Cardiac muscle cell (in vitro differentiated cells and primary cell): ENCODE measurements at places on chromosomes 1 and 21. TPM values are rescaled to one million over a fixed set of nuclear protein-coding genes. Genes with fewer than 3 reads are reported as not detected.

DNA sequence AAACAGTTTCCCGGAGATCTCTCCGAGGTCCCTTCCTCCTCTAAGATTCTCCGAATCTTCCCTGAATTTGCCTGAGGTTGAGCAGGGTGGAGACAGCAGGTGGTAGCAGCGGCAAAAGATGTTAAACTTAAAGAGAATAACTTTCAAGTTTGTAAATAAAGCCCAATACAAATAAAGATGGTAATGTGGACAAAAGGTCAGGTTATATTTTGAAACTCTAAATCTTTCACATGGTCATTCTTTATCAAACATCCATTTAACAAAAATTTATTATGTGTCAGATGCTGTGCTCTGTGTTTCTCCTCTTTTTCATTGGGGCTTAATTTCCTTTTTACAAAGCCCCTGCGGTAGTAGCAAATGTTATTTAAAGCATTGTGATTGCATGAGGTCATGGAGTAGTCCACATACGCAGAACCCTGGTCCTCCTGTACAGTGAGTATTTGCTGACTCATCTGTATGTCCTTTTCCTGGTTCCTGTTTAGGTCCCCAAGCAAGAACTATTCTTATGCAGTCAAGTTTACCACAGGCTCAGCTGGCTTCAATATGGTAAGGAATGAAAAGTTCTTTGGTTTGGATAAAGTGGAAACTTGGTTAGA, 119.2 kb downstream of the ITSN1 start:
- no peaks in the 10 kb centered on the region for H3K4me1 ChIP-seq
- peak; percentile 97 for DNase-seq
- H3K36me3 ChIP-seq = peaks cover 28% of the 10 kb centered on the region

GRCh38 chr1:54253480-54253879, 53.5 kb downstream of the MRPL37 start:
- no peaks in the 10 kb centered on the region for H3K27me3 ChIP-seq
- DNase-seq = no peak
- H3K4me3 ChIP-seq = no peak overlapping the region
- H3K4me1 ChIP-seq = no peaks in the 10 kb centered on the region

The S100A16 gene
- 110 and 120 TPM in 2 replicates for polyA plus RNA-seq

DNA sequence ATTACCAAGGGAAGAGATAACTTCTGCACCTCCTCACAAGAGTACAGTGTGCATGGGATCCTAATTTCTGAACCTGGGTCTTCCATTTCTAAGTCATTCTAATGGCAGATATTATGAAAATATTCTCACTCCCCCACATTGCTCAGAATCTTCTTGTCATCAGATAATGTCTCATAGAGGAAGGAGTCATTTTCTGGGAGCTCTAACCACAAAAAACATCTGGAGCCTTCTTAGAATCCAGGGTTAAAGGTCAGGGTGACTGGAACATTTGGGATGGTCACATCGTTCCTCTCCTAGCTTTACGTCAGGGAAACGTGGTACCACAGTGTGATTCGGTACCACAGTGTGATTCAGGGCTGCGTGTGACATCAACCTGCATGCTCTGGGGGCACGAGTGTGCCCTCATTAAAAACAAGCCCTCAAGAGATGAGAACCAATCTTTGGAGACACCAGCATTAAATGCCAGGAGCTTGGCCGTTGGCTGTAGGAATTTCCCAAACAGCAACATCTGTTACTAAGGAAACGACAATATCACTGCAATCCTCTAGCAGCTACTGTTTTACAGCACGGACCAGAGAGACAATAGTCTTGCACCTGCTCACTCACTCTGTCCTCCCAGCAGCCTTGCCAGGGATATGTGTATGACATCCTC, 179.1 kb downstream of the PSMG1 start:
- H3K36me3 ChIP-seq = no peaks in the 10 kb centered on the region
- no peaks in the 10 kb centered on the region for H3K27me3 ChIP-seq
- H3K27ac ChIP-seq = no peak overlapping the region
- peaks cover 27% of the 10 kb centered on the region for H3K4me1 ChIP-seq

The MAB21L3 gene
- 0.47 and 0.48 TPM in 2 replicates for polyA plus RNA-seq

- no peaks in the 10 kb centered on the region for H3K36me3 ChIP-seq
- peaks cover 10% of the 10 kb centered on the region for H3K27me3 ChIP-seq
- H3K4me3 ChIP-seq = no peak overlapping the region
- peaks cover 3% of the 10 kb centered on the region for H3K4me1 ChIP-seq
- peak; percentile 46 for DNase-seq
These were observed 27.3 kb downstream of the CDCP2 start for GRCh38 chr1:54125386-54126070.

The LRRC38 gene
- polyA plus RNA-seq = 0.42 TPM in 1 of 2 replicates, not detected in the other

DNA sequence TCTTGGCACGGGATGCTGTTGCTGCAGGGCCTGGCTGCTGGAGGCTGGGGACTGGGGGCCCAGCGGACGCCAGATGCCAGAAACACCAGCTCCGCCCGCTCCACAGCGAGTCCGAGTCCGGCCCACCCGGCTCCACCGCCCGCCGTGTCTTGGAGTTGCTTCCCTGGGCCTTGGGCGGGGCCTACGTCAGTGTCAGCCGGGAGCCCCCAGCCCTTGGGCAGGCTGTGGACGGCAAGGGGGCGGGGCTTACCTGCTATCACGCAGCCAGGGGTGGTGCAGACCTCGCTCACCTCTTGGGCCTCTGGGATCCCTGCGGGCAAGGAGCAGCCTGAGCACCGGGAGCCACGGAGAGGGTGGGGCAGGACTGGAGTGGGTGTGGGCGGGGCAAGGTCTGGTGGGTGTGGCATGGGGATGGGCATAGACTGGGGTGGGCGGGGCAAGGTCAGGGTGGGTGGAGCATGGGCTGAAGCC, 21.8 kb downstream of the MMEL1 start:
- H3K27ac ChIP-seq = no peak overlapping the region
- peak; percentile 12 for DNase-seq
- no peaks in the 10 kb centered on the region for H3K4me1 ChIP-seq
- H3K36me3 ChIP-seq = no peaks in the 10 kb centered on the region
- H3K27me3 ChIP-seq = no peaks in the 10 kb centered on the region
- no peak overlapping the region for H3K4me3 ChIP-seq

The OR2AK2 gene
- not detected in 2 replicates for polyA plus RNA-seq

DNA sequence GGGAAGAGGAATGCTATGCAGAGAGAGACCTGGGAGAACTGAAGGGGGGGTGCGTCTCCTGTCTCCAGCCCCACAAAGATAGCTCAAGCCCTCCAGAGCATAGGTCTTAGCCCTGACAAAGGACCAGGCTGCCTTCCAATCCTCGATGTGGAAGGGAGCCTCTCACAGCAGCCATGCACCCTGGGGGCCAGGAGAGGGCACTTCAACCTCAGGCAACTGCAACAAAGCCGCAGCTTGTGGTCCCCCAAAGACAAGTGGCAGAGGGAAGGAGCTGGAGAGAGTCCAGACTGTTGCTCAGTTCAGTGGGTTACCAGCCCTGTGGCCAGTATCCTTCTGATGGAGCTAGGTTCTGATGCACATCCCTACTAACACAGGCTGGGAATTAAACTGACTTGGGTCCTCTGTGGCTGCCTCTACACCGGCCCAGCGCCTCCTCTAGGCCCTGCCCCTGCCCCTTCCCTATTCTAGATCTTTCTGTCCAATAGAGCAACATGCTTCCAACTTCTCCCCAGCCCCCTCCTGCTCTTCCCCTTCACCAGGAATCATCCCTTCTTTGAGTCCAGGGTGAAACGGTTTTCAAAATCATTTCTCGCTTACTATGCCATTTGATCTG, 100.7 kb upstream of the SPATA6 start:
- H3K4me1 ChIP-seq = no peaks in the 10 kb centered on the region
- peak; percentile 84 for DNase-seq
- H3K36me3 ChIP-seq = no peaks in the 10 kb centered on the region
- no peak overlapping the region for H3K27ac ChIP-seq

The MYOG gene
- polyA plus RNA-seq = 0.62 TPM in 1 of 2 replicates, not detected in the other

The HFM1 gene
- polyA plus RNA-seq = 1.8 and 6.0 TPM in 2 replicates

GRCh38 chr1:178189814-178190213, 95.9 kb downstream of the RASAL2 start:
- no peak overlapping the region for H3K4me3 ChIP-seq
- DNase-seq = peak; percentile 50
- no peaks in the 10 kb centered on the region for H3K27me3 ChIP-seq
- no peaks in the 10 kb centered on the region for H3K36me3 ChIP-seq
- no peak overlapping the region for H3K27ac ChIP-seq

GRCh38 chr21:45515241-45516061, 26.8 kb downstream of the SLC19A1 start:
- H3K4me3 ChIP-seq = no peak overlapping the region
- H3K4me1 ChIP-seq = no peaks in the 10 kb centered on the region
- H3K27ac ChIP-seq = no peak overlapping the region
- DNase-seq = no peak

The NUP210L gene
- polyA plus RNA-seq = not detected in 2 replicates

DNA sequence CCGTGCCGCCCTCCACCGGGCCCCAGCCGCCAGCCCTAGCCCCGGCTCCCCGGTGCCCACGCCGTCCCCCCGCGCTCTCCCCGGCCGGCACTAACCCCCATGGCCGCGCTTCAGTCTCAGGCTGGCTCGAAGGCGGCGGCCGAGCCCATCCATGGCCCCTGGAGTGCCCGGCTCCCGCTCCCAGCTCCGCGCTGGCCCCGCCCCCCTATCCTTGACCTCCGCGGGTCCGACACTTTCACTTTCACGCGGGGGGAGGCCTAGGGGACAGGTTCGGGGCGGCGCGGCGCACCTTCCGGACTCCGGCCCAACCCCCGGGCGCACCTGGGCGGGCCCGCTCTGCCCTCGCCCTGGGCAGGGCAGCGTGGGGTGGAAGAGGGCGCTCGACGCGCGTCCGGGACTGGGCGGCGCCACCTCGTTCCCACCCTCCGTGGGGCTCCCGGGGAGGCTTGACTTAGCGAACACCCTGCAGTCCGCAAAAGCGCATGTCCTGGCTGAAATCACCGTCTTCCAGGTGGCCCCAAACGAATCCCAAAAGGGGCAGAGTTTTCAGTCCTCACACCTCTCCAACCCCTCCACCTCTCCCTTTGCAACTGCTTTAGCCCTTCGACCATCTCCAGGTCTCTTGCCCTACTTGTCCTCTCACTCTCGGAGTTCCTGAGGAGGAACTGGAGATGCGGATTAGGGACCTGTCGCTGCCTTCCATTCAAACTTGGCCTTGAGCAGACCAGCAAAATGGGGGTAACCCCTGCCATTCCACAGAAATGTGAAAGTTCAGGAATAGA, 3.9 kb upstream of the DENND2D start:
- H3K4me3 ChIP-seq = peak overlapping the region; percentile 30
- no peaks in the 10 kb centered on the region for H3K36me3 ChIP-seq
- no peaks in the 10 kb centered on the region for H3K4me1 ChIP-seq
- H3K27ac ChIP-seq = no peak overlapping the region

The FCGR2B gene
- polyA plus RNA-seq = not detected in 2 replicates

DNA sequence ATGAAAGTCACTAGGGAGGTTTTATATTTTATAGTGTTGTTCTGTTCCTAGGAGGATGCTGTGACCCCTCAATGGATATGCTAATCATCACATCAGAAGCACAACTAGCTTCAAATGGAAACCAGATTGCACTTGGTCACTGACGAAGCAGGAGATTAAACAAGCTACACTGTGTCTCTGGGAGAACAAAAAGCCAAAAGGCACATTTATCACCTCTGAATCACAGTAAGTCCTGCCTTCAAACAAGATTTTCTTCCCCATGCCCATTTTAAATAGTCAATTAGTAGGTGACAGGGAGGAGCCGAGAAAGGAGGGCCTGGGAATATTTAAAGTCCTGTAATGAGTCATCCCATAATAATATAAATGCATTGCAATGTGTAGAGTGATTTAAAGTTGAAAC, 38.1 kb downstream of the RGS2 start:
- H3K4me3 ChIP-seq = no peak overlapping the region
- no peaks in the 10 kb centered on the region for H3K27me3 ChIP-seq
- H3K36me3 ChIP-seq = no peaks in the 10 kb centered on the region
- no peaks in the 10 kb centered on the region for H3K4me1 ChIP-seq
- DNase-seq = no peak

GRCh38 chr1:53575141-53575954, 116.1 kb downstream of the DMRTB1 start:
- H3K27ac ChIP-seq = no peak overlapping the region
- no peaks in the 10 kb centered on the region for H3K27me3 ChIP-seq
- H3K4me3 ChIP-seq = no peak overlapping the region
- no peak for DNase-seq
- H3K4me1 ChIP-seq = peaks cover 8% of the 10 kb centered on the region

DNA sequence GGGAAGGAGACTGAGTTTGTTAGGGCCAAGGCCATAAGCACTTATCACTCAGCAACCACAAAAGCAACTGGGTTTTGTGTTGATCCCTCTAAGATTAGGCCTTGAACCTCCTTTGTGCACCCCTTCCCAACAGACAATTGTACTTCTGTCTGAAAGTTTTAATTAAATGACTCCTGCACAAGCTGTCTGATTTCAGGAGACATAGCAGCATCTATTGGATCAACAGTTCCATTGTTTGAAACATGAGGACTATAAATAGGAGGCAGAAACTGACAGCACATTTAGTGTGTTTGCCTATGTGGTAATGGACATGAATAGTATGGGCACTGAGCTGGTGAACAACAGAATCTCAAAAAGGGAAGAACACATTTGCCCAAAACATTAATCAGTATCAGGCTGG, 167.3 kb upstream of the KCNJ6 start:
- no peak overlapping the region for H3K27ac ChIP-seq
- H3K27me3 ChIP-seq = no peaks in the 10 kb centered on the region
- H3K36me3 ChIP-seq = no peaks in the 10 kb centered on the region
- no peak for DNase-seq
- no peak overlapping the region for H3K4me3 ChIP-seq
- H3K4me1 ChIP-seq = no peaks in the 10 kb centered on the region

DNA sequence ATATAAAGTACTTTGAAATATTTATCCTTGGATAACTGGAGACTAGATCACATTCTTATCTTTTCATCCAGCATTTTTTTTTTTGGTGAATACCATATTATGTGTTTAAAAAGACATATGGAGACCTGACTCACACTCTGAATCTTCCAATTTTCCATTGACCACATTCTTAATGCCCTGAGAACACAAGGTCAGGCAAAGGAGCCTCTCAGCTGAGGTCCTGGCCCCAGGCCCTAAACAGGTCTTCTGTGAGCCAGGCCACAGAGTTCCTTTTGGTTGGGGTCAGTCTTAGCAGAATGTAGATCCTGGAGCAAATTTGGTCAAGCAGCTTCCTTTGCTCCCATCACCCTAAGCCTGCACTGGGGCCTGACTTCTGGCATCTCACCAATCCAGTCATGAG, 390.1 kb upstream of the ST6GALNAC5 start:
- no peaks in the 10 kb centered on the region for H3K36me3 ChIP-seq
- H3K4me1 ChIP-seq = no peaks in the 10 kb centered on the region
- H3K27me3 ChIP-seq = no peaks in the 10 kb centered on the region
- H3K27ac ChIP-seq = no peak overlapping the region
- H3K4me3 ChIP-seq = no peak overlapping the region

DNA sequence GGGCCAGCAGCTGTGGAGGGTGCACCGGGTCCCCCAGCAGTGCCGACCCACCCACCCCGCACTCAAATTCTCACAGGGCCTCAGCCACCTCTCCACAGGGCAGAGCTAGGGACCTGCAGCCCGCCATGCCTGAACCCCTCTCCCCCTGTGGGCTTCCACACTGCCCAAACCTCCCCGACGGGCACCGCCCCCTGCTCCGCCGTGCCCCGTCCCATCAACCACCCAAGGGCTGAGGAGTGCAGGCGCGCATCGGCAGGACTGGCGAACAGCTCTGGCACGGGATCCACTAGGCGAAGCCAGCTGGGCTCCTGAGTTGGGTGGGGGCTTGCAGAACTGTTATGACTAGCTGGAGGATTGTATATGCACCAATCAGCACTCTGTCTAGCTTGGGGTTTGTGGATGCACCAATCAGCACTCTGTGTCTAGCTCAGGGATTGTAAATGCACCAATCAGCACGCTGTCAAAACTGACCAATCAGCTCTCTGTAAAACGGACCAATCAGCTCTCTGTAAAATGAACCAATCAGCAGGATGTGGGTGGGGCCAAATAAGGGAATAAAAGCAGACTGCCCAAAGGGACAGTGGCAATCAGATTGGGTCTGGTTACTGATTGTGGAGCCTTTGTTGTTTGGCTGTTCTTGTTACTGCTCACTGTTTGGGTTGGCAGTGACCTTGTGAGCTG, 12.4 kb upstream of the RCAN3 start:
- no peak overlapping the region for H3K4me3 ChIP-seq
- no peak overlapping the region for H3K27ac ChIP-seq
- no peaks in the 10 kb centered on the region for H3K27me3 ChIP-seq
- no peak for DNase-seq
